GOT3 (cell line): ENCODE measurements at places on chromosomes 13 and 19.

- DNase-seq = no peak
Observed at GRCh38 chr13:65330691-65331090, 1899.4 kb downstream of the PCDH9 start.

GRCh38 chr13:113919761-113920559 lies 53.9 kb downstream of the C13orf46 start:
- no peak for DNase-seq

DNA sequence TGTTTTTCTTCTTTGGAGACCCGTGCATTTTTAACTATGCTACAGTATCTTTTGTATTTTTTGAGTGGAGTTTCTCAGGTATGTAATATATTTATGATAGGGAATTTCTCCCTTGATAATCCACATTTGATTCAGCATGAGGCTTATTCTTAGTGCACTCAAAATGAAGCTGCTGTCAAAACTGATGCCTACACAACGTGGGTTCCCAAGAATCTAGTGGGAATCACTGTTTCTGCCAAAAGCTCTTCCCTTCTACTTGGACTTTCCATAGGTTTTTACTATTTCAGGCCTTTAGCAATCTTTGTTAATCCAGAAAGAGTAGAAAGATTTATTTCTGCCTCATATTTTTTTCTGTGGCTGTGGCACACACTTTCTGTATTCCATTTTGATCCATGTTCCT lies 1003.7 kb downstream of the SLITRK5 start:
- DNase-seq = no peak

- no peak for DNase-seq
Observed at GRCh38 chr13:35714588-35715377, 238.3 kb upstream of the MAB21L1 start.

DNA sequence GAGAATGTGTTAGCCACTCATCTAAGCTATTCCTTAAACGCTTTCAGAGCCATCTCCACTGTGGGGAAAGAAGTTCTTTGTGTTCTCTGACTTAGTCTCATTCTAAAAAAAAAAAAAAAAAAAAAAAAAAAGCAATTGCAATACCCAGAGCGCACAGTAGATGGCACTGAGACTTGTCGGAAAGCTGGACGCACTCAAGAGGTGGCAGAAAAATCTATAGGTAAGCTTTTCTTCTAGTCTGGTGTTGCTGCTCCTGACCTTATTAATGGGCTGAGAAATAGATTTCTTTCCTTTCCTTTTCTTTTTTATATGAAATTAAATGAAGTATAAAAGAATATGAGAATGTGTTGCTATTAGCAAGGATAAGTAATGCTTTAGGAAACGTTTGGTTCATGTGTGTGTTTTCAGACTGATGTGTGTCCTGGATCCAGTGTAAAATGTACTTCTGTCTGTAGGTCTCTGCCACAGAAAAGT lies 4.7 kb upstream of the GJB2 start:
- DNase-seq = no peak

- DNase-seq = no peak
Observed at GRCh38 chr13:27076421-27076820, 95.2 kb downstream of the USP12 start.

GRCh38 chr13:40961214-40961613 lies 57.9 kb downstream of the ELF1 start:
- no peak for DNase-seq

GRCh38 chr13:61913183-61913582 lies 497.5 kb upstream of the PCDH20 start:
- DNase-seq = no peak

- peak; percentile 82 for DNase-seq
Observed at GRCh38 chr13:96053003-96053703, at the start of gene UGGT2. Gene UGGT2, minus strand, starts transcription at chr13:96053401. Its CDS starts 89 bp downstream, at chr13:96053312.

- DNase-seq = peak; percentile 82
Observed at GRCh38 chr13:27620377-27621115, at the start of gene LNX2. Gene LNX2, minus strand, starts transcription at chr13:27620529. Its CDS starts 38,826 bp downstream, at chr13:27581703.

DNA sequence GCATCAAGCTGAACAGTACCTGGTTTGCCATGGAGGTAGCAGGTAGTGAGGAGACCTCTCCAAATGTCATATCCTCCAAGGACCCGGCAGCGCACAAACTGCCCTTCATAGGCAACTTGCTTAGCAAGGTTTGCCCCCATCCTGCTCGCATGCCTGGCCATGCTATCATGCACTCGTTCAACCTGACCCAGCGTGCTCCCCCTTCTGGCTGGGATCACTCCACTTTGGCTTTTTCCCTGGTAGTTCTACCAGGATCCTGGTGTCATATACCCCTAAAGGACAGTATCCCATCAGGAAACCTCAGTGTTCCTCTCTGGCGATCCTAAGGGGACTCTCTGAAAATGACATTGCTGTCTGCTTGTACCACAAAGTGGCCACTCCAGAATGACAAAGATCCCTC lies 38.6 kb upstream of the ZNF30 start:
- DNase-seq = peak; percentile 98
